ENCODE measurements at places on chromosomes 16 and 17. TPM values are rescaled to one million over a fixed set of nuclear protein-coding genes. Genes with fewer than 3 reads are reported as not detected.

The GPR142 gene
- not detected for total RNA-seq

The PRR15L gene
- not detected for total RNA-seq

The C16orf92 gene
- total RNA-seq: not detected

The DPEP2NB gene
- total RNA-seq: not detected

The ITGAD gene
- total RNA-seq: not detected

The CLEC18A gene
- total RNA-seq: 0.03 TPM

Measured in MG63 (cell line).